ENCODE measurements at places on chromosomes 6 and 20.

GRCh38 chr20:58504566-58504965 lies 10.6 kb downstream of the APCDD1L start:
- no peak for DNase-seq

DNA sequence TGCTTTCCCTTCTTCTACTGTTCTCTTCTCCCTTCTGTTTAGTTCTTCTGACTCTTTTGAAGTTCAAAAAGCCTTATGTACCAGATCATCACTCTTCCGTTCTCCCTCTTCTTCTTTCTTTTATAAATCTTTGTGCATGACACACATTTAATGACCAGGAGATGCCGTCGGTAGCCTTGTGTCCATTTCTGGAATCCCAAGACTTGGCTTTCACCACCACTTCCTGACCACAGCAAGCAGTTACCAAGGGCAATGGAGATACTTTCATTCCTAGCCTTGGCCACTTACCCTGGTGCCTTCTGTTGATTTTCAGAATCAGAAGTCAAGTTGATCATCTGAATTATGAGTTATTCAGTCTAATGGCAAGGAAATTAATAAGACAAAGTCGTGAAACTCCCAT lies 268.5 kb upstream of the QKI start:
- no peak for DNase-seq

GRCh38 chr6:77462359-77463307 lies 658 bp downstream of the HTR1B start:
- DNase-seq: no peak

DNA sequence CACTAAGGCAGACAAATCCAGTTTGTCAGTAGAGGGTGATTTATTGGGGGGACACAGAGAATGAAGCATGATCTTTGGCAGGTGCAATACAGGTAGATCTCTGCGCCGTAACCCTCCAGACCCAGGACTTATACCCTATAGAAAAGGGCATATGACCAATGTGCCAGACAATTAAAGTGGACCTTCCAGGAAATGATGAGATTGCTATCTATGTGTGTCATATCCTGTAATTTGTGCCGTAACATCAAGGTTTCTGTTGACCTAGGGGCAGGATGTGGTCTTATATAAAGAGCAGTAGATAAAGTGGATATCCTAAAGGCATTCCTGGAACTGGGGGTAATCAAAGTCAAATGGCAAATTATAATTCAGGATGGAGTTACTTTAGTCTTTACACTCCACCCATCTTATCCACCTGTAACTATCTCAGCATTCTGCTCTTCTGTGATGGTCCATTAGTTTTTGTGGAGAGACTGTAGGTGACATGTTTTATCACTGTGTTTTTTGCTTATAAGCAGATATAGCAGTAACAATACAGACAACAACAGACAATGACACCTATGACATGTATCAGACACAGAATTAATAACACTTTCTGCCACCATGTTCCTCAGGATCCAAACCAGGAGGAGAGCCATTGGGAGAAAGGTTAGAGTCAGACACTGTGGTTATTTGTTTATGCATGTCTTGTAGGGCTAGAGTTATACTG lies 43.1 kb upstream of the ZNF337 start:
- no peak for DNase-seq

- no peak for DNase-seq
Observed at GRCh38 chr6:706146-706545, 13.2 kb upstream of the EXOC2 start.

DNA sequence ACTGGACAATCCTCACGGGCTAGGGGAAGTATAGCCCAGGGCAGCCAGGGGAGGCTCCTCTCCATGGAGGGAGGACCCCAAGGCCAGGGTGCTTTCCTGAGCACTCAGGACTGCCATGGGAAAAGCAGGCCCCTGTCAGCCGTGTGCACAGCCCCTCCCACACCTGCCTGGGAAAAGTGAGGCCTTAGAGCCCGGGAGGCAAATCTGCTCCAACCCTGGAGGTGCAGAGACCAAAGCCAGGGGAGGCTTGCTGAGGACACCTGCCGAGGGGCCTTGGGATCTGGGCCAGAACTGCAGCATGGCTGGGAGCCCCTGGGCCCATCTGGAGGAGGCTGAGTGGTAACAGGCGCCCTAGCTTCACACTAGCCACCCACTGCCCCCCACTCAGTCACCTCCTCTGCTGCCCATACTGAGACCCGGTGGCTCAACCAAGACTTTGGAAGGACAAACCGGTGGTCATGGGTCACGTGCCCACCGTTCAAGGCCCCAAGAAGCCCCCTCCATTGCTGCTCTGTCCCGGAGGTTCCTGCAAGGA lies 55.2 kb downstream of the YTHDF1 start:
- DNase-seq: no peak

- DNase-seq: no peak
Observed at GRCh38 chr6:6614096-6614982, 25.8 kb downstream of the LY86 start.

- no peak for DNase-seq
Observed at GRCh38 chr20:53399083-53399482, 194.6 kb downstream of the ZNF217 start.

GRCh38 chr6:134519465-134519864 lies 201.6 kb upstream of the SGK1 start:
- no peak for DNase-seq

GRCh38 chr6:33779290-33779689 lies 9.6 kb downstream of the LEMD2 start:
- DNase-seq: no peak

- DNase-seq: no peak
Observed at GRCh38 chr6:92723390-92723931, 695.9 kb downstream of the EPHA7 start.

DNA sequence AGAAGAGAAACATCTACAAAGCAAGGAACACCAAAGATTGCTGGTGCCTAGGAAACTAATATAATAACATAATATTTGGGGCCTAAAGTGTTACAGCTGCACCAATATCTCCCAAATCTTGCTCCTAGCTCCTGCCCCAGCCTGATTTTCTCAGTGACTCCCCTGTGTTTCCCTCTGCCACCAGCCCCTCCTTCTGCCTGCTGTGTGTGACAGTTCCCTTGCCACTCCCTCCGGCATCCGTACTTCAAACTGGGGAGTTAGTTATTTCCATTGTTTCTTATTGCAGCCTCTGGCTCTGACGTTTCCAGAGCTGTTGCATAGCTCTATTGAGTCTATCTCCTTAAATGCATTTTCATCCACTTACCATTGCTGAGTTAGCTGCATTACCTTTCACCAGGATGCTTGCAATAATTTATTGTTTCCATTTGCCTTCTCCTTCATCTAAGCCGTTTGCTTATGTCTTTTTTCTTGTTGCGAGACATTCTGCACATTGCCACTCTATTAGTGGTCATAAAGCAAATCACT lies 43.1 kb downstream of the ESR1 start:
- DNase-seq: no peak

DNA sequence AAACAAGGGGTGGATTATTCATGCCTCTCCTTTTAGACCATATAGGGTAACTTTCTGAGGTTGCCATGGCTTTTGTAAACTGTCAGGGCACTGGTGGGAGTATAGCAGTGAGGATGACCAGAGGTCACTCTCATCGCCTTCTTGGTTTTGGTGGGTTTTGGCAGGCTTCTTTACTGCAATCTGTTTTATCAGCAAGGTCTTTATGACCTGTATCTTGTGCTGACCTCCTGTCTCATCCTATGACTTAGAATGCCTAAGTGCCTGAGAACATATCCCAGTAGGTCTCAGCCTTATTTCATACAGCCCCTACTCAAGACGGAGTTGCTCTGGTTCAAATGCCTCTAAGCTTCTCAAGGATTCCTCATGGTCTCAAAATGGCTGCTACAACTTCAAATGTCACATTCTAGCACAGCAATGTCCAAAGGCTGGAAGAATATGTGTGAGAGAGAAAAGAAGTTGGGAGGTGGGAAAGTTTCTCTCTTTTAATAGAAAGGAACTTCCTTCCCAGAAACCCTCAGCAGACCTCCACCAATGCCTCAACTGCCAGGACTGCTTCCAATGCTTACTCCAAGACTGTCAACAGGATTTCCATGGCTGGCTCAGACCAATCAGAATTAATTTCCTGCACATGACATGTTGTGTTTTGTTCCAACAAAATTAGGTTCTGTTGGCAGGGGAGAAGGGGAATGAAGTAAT lies 46.6 kb upstream of the SLC9A8 start:
- no peak for DNase-seq

- DNase-seq: no peak
Observed at GRCh38 chr6:29729774-29730328, 6.6 kb downstream of the HLA-F start.

DNA sequence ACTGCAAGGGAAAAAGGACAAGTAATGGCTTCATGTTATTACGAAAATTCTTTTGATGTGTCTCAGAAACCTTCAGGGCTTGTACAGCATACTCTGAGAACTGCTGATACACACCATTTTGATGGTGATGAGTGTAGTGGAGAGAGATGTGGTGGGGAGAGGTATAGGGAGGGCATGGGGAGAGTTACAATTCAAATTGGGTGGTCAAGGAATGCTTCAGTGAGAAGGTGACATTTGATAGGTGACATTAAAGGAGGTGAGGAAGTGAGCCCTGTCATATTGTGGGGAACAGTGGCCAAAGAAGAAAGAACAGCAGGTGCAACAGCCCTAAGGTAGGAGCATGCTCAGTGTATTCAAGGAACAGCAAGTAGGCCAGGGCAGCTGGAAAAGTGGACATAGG lies 318.9 kb downstream of the CLIC5 start:
- no peak for DNase-seq

GRCh38 chr6:156971153-156971885 lies 194.1 kb downstream of the ARID1B start:
- no peak for DNase-seq

DNA sequence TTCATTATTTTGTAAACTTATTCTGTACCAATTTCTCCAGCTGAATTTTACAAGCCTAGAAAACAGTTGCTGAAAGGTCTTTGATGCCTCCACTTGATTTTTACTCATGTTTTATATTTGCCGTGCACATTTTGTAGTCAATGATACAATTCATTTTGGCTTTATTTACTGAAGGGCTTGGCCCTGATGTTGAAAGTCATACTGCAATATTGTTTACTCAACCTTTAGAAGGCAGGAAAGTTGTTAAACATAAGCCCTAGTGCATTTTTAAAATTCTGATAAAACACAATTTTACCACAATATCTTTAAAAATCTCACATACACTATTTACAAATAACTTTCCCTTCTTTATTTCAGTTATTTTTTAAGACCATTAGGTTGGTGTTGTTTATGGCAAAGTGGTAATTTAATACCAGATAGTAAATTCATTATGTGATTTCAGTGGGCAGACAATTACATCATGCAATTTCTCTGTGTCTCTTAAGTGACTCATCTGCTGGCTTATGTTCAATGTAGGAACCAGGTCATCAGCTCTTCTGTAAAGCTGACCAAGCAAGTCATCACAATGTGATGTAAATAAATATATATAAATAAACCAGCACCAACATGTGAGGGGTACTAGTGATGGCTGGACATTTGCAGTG lies 121.1 kb upstream of the SLC35B3 start:
- DNase-seq: peak; percentile 5

- no peak for DNase-seq
Observed at GRCh38 chr6:2977799-2978590, 6.6 kb upstream of the SERPINB6 start.

DNA sequence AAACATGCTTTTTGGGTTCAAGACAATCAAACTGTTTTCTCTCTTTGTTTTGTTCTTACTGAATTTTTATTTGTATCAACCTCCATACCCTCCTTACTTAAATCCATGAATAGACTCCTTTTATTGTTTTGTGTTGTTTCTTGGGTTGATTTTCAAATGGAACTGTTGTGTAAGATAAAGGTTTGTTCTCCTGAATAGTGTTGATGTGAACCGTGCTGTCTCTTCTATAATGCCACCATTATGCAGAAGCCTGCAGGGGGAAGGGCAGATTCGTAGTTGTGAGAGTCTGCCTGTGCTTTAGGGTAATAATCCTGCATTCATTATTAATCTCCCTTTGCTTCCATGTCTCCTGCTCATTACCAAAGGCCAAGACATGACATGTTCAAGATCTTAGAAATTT lies 105.9 kb downstream of the CDKAL1 start:
- DNase-seq: no peak

DNA sequence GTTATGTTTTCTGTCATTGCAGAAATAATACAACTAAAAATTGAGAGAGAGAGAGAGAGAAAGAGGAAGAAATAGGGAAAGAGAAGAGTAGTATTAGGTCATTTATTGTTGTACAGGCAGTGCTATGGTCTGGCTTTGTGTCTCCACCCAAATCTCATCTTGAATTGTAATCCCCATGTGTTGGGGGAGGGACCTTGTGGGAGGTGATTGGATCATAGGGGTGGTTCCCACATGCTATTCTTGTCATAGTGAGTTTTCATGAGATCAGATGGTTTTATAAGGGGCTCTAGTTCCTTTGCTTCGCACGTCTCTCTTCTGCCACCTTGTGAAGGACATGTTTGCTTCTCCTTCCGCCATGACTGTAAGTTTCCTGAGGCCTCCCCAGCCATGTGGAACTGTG lies 677.4 kb upstream of the CHD6 start:
- no peak for DNase-seq

- DNase-seq: no peak
Observed at GRCh38 chr20:44691424-44692423, 23.4 kb upstream of the CCN5 start.

- no peak for DNase-seq
Observed at GRCh38 chr6:118804091-118804490, 89.9 kb upstream of the ASF1A start.

DNA sequence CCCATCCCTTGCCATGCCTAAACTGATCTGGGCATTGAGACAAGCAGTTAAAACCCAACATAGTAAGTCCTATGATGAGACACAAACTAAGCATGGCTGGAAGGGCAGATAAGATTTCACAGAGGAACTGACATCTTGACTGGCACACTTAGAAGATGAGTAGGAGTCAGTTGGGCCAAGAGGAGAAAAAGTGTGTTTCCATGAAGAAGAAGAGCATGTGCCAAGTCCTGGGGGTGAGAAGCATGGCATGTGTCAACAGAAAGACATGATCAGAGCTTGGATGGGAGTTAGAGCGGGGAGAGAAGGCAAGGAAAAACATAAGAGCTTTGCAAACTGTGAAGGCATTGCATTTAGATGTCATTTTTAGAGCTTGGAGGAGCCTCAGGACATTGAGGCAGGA lies 68.0 kb downstream of the ESR1 start:
- no peak for DNase-seq

- DNase-seq: no peak
Observed at GRCh38 chr6:73704798-73705197, 8.8 kb downstream of the CD109 start.

DNA sequence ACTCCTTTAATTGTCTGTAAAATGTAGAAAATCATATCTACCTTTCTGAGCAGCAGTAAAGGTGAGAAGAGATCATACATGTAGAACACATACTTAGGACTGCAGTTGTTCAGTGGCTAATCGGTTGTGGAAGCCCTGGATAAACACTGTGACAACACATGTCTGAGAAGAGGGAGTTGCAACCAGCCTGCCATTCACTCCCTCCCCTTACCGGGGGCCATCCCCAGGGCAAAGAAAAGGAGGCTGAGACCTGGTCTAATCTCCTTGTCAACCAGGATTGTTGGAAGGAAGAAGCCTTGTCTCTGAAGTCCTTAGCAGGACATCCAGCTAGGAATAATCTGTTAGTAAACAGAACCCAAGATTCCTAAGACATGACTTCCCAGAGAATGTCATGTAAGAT lies 462.5 kb upstream of the AGPAT4 start:
- no peak for DNase-seq

- peak; percentile 8 for DNase-seq
Observed at GRCh38 chr6:144582939-144583613, 297.9 kb downstream of the UTRN start.

Data from cerebellar cortex (tissue), 1 donor.